ENCODE measurements at places on chromosomes 5 and 9.
A peak's percentile ranks its signal among the peaks of the same experiment; 100 is the strongest.

DNA sequence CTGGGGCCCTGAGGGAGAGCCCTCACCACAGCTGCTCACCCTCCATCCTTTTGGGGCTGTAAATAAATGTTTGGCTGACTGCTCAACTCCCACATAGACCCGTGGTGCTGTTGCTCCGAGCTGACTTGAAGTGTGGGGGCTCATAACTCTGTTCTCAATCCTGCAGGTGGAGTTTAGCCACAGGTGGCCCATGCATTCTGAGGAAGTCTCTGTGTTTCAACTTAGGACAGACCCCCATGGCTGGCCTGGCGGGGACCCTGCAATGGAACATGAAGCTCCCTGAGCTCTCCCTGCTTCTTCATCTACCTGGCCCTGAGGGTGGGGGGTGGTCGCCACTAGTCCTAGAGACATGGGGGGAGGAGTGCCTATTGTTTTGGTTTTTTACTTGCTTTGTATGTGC lies 19.7 kb downstream of the NDUFS6 start:
- no peak for DNase-seq

- no peak for DNase-seq
Observed at GRCh38 chr5:125011947-125012346, 265.5 kb upstream of the ZNF608 start.

GRCh38 chr9:133370685-133371084 lies 5.2 kb downstream of the SURF4 start:
- no peak for DNase-seq

- peak; percentile 37 for DNase-seq
Observed at GRCh38 chr5:34688015-34688810, 32.1 kb downstream of the RAI14 start.

DNA sequence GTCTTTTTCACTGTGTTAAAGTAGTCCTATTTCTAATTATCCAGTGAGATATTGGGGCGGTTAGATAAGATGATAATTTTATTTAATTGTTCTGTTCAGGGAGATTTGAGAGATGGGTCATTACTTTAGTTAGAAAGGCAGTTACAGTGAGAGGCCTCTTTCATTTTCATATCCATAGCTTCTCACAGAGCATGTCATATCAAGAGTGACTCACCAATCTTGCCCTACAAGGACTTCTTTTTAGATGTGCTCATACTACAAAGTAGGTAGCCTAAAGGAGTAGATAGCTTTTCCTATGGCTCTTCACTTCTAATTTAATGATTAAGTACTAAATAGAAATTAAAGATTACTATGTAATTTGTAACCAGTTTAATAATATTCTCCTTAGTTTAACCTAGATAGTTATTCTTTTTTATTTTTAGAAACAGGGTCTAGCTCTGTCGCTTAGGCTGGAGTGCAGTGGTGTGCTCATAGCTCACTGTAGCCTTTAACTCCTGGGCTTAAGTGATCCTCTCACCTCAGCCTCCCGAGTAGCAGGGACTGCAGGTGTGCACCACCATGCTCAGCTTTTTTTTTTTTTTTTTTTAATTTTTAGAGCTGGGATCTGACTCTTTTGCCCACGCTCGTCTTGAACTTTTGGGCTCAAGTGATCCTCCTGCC lies 71.0 kb downstream of the FER start:
- DNase-seq: peak; percentile 50

GRCh38 chr9:107944387-107944786 lies 454.8 kb upstream of the KLF4 start:
- DNase-seq: no peak

- DNase-seq: no peak
Observed at GRCh38 chr5:65066387-65067146, 297.8 kb downstream of the CWC27 start.

GRCh38 chr9:33795819-33796218 lies 458 bp downstream of the PRSS3 start:
- DNase-seq: no peak

- DNase-seq: no peak
Observed at GRCh38 chr5:168529374-168530234, 499 bp downstream of the FBLL1 start.

DNA sequence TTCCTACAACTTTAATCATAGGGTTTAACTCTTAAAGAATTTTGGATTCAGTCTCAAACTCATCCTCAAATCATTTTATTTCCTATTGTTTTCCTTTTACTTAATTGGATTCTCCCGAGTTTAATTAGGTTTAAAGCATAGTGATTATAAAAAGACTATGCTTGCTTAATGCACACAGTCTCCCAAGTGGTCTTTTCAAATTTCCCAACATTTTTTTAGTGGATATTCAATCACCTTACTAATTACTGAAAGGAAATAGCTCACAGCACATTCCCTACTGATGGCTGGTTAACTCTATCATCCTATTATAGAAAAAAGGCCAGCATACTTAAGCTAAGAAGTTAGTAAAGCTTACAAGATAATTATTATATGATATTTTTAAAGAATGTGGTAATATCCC lies 170.6 kb downstream of the PRDM9 start:
- DNase-seq: no peak

GRCh38 chr5:14481349-14481748 lies 100.2 kb upstream of the OTULINL start:
- DNase-seq: no peak

DNA sequence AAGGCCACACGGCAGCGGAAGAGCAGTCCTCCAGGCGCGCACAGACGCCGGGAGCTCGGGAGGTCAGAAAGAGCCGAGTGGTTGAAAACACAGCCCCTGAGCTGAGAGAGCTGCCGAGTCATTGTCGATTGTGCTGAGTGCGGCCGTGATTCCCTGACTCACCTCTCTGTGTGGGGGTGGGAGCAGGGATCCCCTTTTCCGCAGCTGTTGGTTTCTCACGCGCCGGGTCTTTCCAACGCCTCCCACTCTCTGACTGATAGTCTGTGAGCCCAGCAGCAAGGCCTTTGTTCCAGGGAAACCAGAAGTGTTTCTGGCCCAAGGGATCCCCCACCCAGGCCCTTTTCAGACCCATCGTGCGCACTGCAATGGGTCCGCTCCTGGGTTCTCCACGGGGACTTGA lies 97.3 kb downstream of the MRPL36 start:
- DNase-seq: no peak

DNA sequence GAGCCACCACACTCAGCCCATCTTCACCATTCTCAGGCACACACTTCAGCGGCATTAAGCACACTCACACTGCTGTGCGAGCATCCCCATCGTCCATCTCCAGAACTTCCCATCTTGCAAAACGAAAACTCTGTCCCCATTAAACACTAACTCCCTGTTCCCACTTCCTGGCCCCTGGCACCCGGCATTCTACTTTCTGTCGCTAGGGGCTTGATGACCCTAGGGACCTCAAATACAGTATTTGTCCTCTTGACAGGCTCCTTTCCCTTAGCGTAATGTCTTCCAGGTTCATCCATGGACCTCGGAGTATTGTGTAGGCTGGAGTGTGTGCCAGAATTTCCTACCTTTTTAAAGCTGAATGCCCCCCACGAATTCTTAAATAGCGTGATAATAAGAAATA lies 14.7 kb upstream of the UBAC1 start:
- DNase-seq: no peak

- no peak for DNase-seq
Observed at GRCh38 chr9:78563269-78563668, 266.3 kb downstream of the PSAT1 start.

GRCh38 chr5:123512611-123513461 lies 859 bp downstream of the CSNK1G3 start:
- peak; percentile 61 for DNase-seq

DNA sequence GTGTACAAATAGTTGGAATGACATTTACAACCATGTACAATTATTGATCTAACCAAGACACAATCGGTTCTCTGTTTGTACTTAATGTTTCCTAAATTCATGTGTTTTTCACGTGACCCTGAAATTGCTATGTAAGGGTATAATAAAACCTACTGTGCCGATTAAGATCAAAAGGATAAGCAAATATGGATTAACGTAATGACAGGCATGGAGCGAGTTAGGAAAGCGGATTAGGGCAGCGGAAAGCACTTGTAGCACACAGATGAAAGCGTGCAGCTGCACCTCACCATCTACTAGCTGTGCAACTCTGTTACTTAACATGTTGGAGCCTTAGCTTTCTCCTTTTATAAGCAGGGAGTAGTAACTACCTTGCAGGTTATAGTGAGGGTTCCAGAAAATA lies 38.3 kb upstream of the ZFYVE16 start:
- no peak for DNase-seq

GRCh38 chr5:54886866-54887265 lies 98.5 kb downstream of the ESM1 start:
- DNase-seq: no peak

GRCh38 chr5:39223565-39224156 lies 4.3 kb upstream of the FYB1 start:
- no peak for DNase-seq
